ENCODE measurements at places on chromosomes 6 and 20. TPM values are rescaled to one million over a fixed set of nuclear protein-coding genes. Genes with fewer than 3 reads are reported as not detected.

Gene GABRR1
- not detected for polyA plus RNA-seq

Gene DEFB132
- polyA plus RNA-seq = not detected

Gene HLA-DQB2
- polyA plus RNA-seq = 1.6 TPM

Gene C6orf15
- not detected for polyA plus RNA-seq

Gene SLC4A11
- polyA plus RNA-seq = 0.46 TPM

Gene INSM1
- polyA plus RNA-seq = 2.1 TPM

Gene CASS4
- polyA plus RNA-seq = 0.76 TPM

Gene SAMD3
- polyA plus RNA-seq = not detected

DNA sequence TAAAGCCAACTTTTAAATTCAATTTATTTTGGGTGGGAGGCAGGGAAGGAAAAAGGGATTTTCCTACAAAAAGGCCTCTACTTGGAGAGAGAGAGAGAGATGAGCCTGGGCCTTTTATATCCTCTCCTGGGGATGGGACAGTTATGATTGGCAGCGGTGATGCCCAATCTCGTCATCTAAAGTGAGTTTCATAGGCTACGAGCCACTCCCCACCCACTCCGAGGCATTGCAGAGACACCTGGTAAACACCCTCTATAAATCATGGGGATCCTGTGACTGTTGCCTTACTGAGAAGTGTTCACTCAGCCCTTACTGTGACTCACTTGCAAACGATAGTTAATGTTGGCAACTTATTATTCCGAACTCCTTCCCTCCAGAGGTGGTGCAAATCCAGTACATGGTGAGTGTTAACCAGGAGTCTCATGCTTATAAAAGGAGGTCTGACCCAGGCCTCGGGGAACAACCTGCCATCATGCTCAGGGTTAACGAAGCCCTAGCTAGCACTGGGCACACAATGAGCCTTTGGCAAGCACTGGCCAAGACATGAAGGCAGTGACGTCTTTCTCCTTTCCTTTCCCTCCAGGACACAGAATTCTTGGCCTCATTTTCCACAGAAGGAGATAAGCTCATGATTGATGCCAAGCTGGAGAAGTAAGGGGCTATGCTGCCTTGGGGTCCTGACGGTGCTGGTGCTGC, 20.5 kb downstream of the BPIFB4 start:
- DNase-seq = no peak
- no peaks in the 10 kb centered on the region for H3K27me3 ChIP-seq
- H3K4me3 ChIP-seq = no peak overlapping the region
- H3K4me1 ChIP-seq = no peaks in the 10 kb centered on the region
- H3K27ac ChIP-seq = no peak overlapping the region

GRCh38 chr6:20440296-20440695, 38.6 kb downstream of the E2F3 start:
- no peak overlapping the region for H3K27ac ChIP-seq
- no peak for DNase-seq
- no peaks in the 10 kb centered on the region for H3K4me1 ChIP-seq
- H3K27me3 ChIP-seq = no peaks in the 10 kb centered on the region
- H3K4me3 ChIP-seq = no peak overlapping the region

DNA sequence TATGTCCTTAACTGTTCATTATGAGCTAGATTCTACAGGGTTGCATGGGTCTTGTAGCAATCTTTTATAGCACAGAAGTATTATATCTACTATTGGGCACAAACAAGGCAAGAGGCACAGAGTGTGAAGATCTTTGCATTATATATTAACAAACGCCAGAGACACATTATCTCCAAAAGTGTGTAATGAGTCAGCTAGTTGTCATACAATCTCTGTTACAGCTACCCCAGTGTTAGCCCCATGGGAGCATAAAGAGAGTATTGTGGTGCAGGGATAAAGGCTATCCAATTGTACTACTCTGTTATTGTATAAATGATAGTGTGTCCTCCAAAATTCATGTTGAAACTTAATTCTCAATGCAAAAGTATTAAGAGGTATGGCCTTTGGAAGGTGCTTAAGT, 148.4 kb upstream of the RIMS1 start:
- H3K4me1 ChIP-seq = no peaks in the 10 kb centered on the region
- DNase-seq = no peak
- no peak overlapping the region for H3K4me3 ChIP-seq
- no peaks in the 10 kb centered on the region for H3K36me3 ChIP-seq
- H3K27me3 ChIP-seq = no peaks in the 10 kb centered on the region

GRCh38 chr6:116265041-116265829, 11.4 kb upstream of the TSPYL4 start:
- H3K36me3 ChIP-seq = peaks cover 6% of the 10 kb centered on the region
- no peak overlapping the region for H3K4me3 ChIP-seq
- no peaks in the 10 kb centered on the region for H3K27me3 ChIP-seq
- DNase-seq = peak; percentile 64
- no peak overlapping the region for H3K27ac ChIP-seq

DNA sequence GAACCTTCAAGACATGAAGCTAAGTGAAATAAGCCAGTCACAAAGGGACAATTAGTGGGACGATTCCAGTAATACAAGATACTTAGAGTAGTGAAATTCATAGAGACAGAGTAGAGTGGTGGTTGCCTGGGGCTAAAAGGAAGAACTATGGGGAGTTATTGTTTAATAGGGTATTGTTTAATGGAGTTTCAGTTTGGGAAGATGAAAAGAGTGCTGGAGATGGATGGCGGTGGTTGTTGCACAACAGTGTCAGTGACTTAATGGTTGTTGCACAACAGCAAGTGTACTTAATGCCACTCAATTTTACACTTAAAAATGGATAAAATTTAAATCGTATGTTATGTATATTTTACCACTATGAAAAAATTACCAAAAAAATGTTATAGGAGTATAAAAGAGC, 209.7 kb upstream of the TENT5A start:
- no peaks in the 10 kb centered on the region for H3K36me3 ChIP-seq
- H3K27me3 ChIP-seq = no peaks in the 10 kb centered on the region
- DNase-seq = no peak
- no peak overlapping the region for H3K4me3 ChIP-seq
- no peak overlapping the region for H3K27ac ChIP-seq

DNA sequence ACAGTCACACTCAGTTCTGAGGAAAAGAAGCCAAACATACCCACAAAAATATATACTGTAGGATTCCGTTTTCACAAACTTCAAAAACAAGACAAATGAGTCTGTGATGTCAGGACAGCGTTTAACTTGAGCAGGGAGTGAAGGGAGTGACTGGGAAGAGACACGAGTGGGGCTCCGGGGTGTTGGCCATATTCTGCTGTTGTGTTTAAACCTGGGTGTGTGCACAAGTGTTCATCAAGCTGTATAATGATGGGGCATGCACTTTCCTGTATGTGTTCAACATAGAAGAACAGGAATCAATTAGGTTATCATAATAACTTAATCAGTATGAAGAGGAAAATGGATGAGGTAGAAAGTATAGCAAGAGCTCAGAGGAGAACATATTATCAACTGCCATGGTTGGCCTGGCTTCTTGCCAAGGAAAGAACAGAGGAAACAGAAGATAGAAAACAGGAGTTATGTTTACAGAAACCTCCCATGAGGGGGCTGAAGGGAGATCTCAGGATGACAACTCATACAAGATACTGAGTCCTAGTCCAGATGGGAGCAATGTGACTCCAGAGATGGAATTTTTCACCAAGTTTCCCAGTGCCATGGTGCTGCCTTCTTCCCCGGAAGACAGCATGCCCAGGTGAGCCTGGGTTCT, 15.1 kb upstream of the AFDN start:
- H3K4me1 ChIP-seq = no peaks in the 10 kb centered on the region
- H3K36me3 ChIP-seq = no peaks in the 10 kb centered on the region
- no peak overlapping the region for H3K4me3 ChIP-seq
- H3K27ac ChIP-seq = no peak overlapping the region
- no peak for DNase-seq

DNA sequence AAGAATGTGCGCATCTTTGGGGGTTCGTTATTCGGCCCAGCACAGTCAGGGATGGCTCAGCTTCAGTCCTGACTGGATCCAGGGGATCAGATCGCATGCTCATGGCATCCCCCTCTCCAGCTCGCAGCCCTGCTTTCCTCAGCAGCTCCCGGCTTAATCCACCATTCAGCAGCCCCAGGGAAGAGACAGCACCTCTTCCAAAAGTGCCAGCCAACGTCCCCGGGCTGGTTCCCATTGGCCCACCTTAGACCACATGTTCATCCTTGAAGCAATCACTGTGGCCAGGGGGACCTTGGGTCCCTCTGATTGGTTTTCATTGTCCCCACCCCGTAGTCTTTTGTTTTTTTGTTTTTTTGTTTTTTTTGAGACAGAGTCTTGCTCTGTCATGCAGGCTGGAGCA, 188.7 kb downstream of the ZMYND8 start:
- H3K27ac ChIP-seq = no peak overlapping the region
- H3K27me3 ChIP-seq = no peaks in the 10 kb centered on the region
- H3K36me3 ChIP-seq = peaks cover 4% of the 10 kb centered on the region

- no peak for DNase-seq
- H3K4me1 ChIP-seq = peaks cover 19% of the 10 kb centered on the region
Observed at GRCh38 chr20:24933266-24933908, 15.7 kb upstream of the CST7 start.

- H3K4me1 ChIP-seq = no peaks in the 10 kb centered on the region
- no peak for DNase-seq
- peaks cover 25% of the 10 kb centered on the region for H3K27me3 ChIP-seq
- peak overlapping the region; percentile 68 for H3K27ac ChIP-seq
- H3K4me3 ChIP-seq = no peak overlapping the region
- no peaks in the 10 kb centered on the region for H3K36me3 ChIP-seq
Observed at GRCh38 chr20:43387737-43388136, 70.0 kb upstream of the SRSF6 start.

- no peak for DNase-seq
- no peak overlapping the region for H3K4me3 ChIP-seq
- H3K27me3 ChIP-seq = no peaks in the 10 kb centered on the region
- H3K36me3 ChIP-seq = peaks cover 98% of the 10 kb centered on the region
- no peaks in the 10 kb centered on the region for H3K4me1 ChIP-seq
Observed at GRCh38 chr20:61997891-61998290, 67.8 kb downstream of the TAF4 start.

- peaks cover 4% of the 10 kb centered on the region for H3K36me3 ChIP-seq
- no peak overlapping the region for H3K4me3 ChIP-seq
- H3K27ac ChIP-seq = no peak overlapping the region
- DNase-seq = no peak
- H3K27me3 ChIP-seq = no peaks in the 10 kb centered on the region
Observed at GRCh38 chr6:43231053-43231452, 1.8 kb upstream of the DNPH1 start.

DNA sequence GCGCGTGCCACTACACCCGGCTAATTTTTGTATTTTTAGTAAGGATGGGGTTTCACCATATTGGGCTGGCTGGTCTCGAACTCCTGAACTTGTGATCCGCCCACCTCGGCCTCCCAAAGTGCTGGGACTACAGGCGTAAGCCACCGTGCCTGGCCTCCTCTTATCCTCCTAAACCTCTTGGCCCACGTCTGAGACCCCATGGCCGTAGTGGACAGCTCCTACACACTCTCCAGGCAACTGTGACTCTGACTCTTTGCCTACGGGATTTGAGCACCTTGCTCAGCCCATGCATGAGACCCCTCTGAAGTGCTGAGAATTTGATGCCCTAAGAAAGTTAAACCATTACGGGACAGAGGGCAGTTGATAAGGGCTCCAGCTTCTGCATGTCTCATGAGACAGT, 25.0 kb downstream of the PERP start:
- no peak for DNase-seq
- no peaks in the 10 kb centered on the region for H3K27me3 ChIP-seq
- H3K4me3 ChIP-seq = no peak overlapping the region
- no peak overlapping the region for H3K27ac ChIP-seq

- no peaks in the 10 kb centered on the region for H3K27me3 ChIP-seq
- H3K27ac ChIP-seq = peak overlapping the region; percentile 100
- H3K36me3 ChIP-seq = no peaks in the 10 kb centered on the region
- H3K4me1 ChIP-seq = peaks cover 11% of the 10 kb centered on the region
- no peak for DNase-seq
Observed at GRCh38 chr6:139370283-139370998, 4.0 kb downstream of the CITED2 start.

GRCh38 chr6:142879527-142879926, 65.4 kb downstream of the HIVEP2 start:
- no peak for DNase-seq
- H3K27me3 ChIP-seq = no peaks in the 10 kb centered on the region
- no peak overlapping the region for H3K4me3 ChIP-seq
- no peaks in the 10 kb centered on the region for H3K36me3 ChIP-seq
- H3K4me1 ChIP-seq = peaks cover 14% of the 10 kb centered on the region
- no peak overlapping the region for H3K27ac ChIP-seq

DNA sequence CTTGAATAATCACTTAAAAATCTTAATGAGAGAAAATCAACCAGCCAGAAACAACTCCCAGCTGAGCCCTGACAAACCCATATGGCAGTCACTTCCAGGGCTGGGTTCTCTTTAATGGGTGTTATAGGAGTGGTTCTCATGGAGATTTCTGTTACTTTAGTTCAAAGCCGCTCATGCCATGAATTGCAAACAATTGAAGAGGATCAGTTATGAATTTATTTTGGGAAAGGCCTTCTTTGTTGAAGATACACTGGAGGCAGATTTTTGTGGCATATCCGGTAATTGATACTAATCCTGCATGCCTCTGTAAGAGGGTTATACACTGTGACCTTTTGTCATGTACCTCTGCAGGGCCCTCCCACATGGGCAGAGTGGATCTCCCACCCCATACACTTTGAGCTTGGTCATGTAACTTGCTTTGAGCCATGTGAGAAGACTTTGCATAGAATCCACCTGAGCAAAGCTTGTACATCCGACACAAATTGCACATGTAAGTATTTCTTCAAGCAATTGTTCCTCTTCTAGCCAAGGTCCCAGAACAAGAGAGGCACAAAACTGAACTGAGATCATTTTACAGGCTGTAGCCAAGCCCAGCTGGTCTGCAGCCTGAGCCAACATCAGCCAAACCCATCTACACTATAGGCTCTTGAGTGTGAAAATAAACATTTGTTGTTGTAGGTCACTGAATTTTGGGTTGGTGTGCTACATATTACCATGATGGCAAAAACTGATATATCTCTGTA, 492.3 kb downstream of the PREX1 start:
- H3K4me3 ChIP-seq = no peak overlapping the region
- no peak overlapping the region for H3K27ac ChIP-seq
- H3K4me1 ChIP-seq = peaks cover 15% of the 10 kb centered on the region
- H3K36me3 ChIP-seq = no peaks in the 10 kb centered on the region

- H3K4me3 ChIP-seq = no peak overlapping the region
- peak; percentile 29 for DNase-seq
- peaks cover 2% of the 10 kb centered on the region for H3K36me3 ChIP-seq
- peaks cover 14% of the 10 kb centered on the region for H3K4me1 ChIP-seq
- H3K27ac ChIP-seq = peak overlapping the region; percentile 7
- no peaks in the 10 kb centered on the region for H3K27me3 ChIP-seq
Observed at GRCh38 chr6:152305672-152306071, 331.5 kb downstream of the SYNE1 start.

GRCh38 chr6:143549221-143549948, 37.9 kb upstream of the FUCA2 start:
- no peaks in the 10 kb centered on the region for H3K27me3 ChIP-seq
- no peaks in the 10 kb centered on the region for H3K4me1 ChIP-seq
- no peak overlapping the region for H3K27ac ChIP-seq
- H3K4me3 ChIP-seq = no peak overlapping the region
